ENCODE measurements at places on chromosomes 3 and 15.
A peak's percentile ranks its signal among the peaks of the same experiment; 100 is the strongest.

DNA sequence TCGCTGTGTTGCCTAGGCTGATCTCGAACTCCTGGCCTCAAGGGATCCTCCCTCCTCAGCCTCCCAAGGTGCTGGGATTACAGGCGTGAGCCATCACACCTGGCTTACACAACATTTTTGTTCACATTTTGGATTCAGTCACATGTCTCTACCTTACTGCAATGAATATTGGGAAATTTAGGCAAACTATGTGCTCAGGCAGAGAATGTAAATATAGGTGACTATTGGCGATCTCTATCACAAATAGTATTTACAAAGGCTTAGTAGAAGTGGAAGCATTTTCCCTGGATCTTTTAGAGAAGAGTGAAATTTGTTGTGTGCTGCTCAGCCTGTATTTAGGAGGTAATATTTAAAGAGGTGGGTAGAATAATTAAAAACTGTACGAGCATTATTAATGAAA lies 20.7 kb downstream of the SCAANT1 start:
- no peak for DNase-seq

GRCh38 chr3:100465892-100466777 lies 26.3 kb upstream of the TMEM45A start:
- no peak for DNase-seq

DNA sequence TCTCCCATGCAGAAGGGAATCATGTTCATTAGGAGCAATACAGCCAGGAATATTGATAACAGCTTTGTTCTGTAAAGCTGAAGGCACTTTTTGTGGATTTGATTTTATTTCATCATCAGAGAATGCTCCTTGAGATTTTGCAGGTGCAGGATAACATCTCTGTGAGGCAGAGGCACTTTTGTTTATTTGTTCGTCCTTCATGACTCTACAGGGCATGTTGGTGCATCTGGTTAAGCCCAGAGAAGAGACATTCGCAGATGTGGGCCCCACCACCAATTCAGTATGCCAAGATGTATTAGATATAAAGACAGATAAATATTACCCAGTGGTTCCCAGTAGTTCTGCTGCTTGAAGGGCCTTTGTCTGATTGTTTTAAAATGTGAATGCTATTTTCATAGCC lies 368.1 kb upstream of the SEMA6D start:
- DNase-seq: no peak

DNA sequence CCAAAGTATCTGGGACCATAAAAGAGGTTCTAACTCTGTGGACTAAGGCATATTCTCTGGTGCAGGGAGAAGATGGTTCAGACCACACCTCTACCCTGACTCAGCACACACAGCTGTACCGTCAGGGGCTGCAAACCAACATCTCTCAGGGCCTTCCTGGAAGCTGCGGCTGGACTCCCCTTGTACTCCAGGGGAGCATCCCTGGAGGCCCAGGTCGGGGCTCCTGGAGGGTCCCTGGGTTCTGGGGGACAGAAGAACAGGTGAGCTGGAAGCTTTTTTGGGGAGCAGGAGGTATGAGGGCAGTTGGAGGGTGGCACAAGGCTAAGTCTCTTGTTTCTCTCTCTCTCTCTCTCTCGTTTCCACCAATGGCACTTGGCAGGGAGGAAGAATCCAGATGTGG lies 60.5 kb downstream of the LINGO1 start:
- no peak for DNase-seq

- no peak for DNase-seq
Measured at GRCh38 chr15:69194854-69195253, 34.4 kb downstream of the GLCE start.

- DNase-seq: no peak
Measured at GRCh38 chr15:32994810-32995424, 199.6 kb downstream of the FMN1 start.

DNA sequence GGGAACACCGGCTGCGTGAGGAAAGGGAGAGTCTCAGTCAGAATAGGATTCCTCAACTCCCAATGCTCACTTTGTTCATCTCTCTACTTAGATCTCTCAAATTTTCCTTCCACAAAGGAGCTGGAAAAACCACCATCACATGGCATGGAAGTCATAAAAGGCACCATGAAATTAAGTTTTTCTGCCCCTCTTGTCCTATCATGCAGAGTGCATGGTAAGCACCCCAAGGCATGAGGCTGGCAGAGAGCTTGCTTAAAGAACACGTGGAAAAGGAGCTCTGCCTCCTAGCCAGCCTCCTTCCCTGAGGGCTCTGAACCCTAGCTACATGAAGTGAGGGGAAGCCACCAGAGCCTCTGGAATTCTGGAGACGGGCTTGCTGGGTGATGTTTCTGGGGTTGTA lies 17.8 kb downstream of the STIMATE start:
- DNase-seq: no peak

GRCh38 chr3:23438657-23439056 lies 235.5 kb downstream of the UBE2E2 start:
- no peak for DNase-seq

- peak; percentile 45 for DNase-seq
Measured at GRCh38 chr3:119034256-119035013, at the start of gene IGSF11. Gene IGSF11 (minus strand): TSS chr3:119034846. CDS start chr3:119034582, 264 bp downstream.

DNA sequence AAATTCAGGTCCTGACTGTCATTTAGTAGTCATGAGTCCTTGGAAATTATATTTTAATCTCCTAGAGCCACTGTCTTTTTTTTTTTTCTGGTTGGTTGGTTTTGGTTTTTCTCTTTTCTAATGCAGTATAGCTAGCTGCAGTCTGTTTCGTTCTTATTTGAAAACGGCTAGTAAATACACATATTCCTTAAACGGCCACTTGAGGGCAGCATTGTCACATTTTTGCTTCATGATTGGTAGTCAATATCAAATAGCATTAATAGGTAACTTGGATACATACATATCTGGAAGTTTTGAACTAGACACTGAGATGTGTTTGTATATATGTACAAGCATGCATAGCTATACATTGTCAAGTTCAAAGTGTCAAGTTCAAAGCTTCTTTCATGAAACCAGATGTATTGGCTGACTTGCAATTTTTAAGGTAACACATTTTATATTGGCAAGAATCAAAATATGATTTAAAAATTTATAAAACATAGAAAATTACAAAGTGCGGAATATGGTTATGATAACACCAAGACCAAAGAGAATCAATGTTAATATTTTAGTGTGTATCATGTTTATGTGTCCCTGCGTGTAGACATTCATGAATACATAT lies 22.5 kb downstream of the GABRA5 start:
- peak; percentile 35 for DNase-seq

DNA sequence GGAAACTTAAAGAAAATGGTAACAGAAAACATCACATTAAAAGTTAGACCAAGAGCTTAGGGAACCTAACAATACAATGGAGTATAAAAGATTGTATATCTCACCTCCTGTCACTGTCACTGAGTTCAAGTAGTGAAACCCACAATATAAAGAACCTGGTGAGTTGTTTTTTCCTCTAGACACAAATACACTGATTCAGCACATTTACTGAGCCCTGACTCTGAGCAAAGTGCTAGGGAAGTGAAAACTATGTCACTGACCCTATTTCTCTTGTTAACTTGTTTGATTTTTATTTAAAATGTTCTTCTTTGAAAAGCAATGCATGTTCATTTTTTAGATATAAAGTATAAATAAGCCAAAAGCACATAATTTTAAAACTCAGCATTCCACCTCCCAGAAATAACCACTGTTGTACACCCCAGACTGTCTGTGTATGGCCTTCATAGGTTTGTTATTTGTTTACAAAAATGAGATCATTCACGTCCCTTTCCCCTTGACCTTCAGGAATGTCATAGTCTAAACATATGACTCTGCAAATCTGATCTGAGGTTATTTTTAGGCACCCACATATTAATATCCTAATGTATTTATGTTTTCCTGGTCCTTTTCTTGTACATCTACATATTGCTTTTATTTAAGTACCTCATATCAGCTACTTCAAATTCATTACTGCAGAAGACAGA lies 69.2 kb upstream of the CSTA start:
- no peak for DNase-seq

- no peak for DNase-seq
Measured at GRCh38 chr15:80445300-80446041, 41.3 kb downstream of the ARNT2 start.

DNA sequence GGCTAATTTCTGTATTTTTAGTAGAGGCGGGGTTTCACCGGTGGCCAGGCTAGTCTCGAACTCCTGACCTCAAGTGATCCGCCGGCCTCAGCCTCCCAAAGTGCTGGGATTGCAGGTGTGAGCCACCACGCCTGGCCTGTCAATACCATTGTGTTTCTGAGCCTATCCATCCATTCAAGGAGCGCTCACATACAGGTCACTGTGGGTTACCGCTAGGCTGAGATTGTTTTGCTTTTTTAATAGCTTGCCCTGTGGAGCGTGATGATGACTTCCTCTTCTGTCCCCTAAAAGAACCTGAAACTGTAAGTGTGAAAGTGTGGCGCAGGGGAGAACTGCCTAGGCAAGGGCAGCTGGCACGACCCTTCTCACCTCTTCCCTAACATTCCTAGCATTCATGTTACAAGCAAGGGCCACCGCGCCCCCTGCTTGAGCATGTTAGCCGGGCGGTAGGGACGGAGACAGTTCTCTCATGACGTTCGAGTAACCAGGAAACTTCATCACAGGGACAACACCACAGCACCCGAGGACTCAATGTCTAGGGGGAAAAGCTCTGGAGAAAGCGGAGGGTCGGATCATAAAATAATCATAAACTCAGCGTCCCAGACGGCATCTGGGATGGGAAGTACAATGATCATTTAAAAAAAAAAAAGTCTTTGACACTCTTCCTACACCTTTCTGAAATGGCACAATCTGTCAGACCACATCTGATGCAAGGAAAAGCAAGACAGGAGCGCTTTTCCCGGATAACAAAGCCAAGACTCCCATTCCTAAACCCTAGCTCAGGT lies 790 bp downstream of the LAMP3 start:
- DNase-seq: no peak

DNA sequence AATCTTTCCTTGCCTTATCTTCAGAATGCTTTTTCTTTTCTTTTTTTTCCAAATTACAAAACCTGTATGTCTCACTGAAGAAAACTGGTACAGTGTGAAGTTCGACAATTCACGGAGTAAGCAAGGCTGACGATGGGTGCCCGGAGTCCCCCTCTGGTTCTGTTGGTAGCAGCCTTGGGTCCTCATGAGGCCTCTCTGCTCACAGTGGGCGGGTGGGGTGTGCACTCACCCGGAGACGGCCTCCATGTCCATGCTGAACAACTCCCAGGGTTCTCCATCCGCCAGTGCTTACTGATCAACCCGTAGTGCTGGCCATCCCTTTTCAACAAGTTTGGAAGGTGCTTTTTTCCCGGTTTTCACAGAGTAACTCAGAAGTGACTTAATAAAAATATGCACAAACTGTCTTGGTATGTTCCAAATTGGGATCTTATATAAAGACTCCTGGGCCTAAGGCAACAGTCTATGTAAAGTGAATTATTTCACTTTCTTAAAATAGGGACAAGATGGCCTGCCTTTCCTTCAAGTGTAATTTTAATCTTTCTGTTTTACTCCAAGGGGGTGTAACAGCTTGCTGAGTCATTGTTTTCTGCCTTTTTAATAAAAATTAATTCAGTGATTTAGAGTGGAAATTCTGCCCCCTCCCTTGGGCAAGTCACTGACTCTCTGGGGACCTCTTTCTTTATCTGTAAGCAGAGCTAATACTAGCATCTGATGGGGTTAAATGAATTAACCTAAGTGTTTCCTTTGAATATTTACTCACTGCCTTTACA lies 23.7 kb downstream of the LRRK1 start:
- no peak for DNase-seq

GRCh38 chr15:47944637-47945288 lies 176.0 kb upstream of the SLC24A5 start:
- DNase-seq: no peak

DNA sequence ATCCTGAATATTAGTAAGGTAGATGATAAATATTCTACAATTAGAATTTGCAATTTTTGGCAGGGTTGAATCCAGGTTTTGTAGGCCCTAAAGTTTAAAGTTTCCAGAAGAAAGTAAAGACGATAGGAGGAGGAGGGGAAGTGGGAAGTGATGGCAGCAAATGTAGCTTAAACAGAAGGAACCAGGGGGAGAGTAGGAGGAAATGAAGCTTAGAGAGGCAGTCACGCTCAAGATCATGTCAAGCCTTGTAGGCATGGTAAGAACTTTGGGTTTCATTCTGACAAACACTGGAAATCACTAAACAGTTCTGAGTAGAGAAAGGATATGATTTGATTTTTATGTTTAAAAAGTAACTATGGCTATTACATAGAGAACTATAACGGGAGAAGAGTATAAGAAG lies 63.9 kb downstream of the NR2E3 start:
- DNase-seq: no peak

DNA sequence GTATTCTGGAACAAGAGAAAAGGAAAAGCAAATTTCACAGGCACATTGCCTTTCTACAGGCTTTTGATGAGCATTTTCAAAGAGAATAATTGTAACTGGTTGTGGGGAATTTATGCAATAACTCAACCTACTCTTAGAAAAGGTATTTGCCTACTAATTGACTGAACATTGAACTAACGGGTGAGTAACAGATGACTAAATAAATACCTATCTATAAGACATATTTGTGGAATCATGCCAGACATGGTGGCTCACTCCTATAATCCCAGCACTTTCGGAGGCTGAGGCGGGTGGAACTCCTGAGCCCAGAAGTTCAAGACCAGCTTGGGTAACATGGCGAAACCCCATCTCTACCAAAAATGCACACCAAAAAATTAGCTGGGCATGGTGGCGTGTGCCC lies 367.7 kb downstream of the CGGBP1 start:
- no peak for DNase-seq

DNA sequence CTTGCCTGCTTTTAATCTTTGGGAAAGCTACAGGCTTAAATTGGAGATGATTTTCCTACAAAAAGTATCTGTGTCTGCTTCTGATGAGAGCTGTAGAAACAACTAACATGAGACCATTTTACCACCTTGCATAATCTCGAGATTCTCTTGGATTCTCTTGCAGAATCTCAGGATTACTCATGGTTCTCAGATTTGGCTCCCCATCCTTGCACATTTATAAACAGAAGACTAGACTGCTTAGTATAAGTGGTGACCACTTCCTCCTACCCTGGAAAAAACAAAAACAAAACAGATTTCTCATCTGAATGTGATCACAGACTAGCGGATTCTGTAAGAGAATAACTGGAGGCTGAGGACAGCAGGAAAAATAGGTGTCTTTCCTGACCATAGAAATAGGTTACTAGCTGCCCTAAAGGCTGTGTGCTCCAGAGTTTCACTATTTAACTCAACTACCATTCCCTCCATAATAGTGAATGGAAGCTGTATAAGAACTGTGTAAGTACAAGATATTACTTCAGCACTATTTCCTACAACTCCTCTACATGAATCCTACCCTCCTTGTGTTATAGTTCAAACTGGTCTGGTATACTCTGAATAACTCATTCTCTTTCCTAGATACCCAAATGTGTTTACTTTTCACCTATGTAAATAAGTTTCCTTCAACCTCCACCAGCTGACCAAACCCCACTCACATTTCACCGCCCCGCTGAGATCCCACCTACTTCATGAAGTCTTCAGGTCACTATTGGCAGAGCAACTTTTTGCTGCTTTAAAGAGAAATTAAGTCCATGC lies 122.2 kb upstream of the C2CD4B start:
- DNase-seq: no peak

Measured in activated CD4-positive, alpha-beta T cell treated with anti-CD3 and anti-CD28 coated beads, Interleukin-2, amount 50 U/mL, for 24 hours (primary cell).